Lung (tissue), 17 donors: ENCODE measurements at places on chromosomes 16 and 17. TPM values are rescaled to one million over a fixed set of nuclear protein-coding genes. Genes with fewer than 3 reads are reported as not detected.

GRCh38 chr16:50742576-50743200, 802 bp downstream of the CYLD start:
- peak; percentile 35 for DNase-seq
- no peaks in the 10 kb centered on the region for H3K36me3 ChIP-seq
- no peaks in the 10 kb centered on the region for H3K27me3 ChIP-seq

GRCh38 chr16:77763994-77764393, 24.4 kb upstream of the VAT1L start:
- peak overlapping the region; percentile 32 for H3K27ac ChIP-seq
- DNase-seq: peak; percentile 68
- peaks cover 7% of the 10 kb centered on the region for H3K4me1 ChIP-seq
- H3K4me3 ChIP-seq: no peak overlapping the region
- H3K36me3 ChIP-seq: no peaks in the 10 kb centered on the region
- H3K27me3 ChIP-seq: no peaks in the 10 kb centered on the region

DNA sequence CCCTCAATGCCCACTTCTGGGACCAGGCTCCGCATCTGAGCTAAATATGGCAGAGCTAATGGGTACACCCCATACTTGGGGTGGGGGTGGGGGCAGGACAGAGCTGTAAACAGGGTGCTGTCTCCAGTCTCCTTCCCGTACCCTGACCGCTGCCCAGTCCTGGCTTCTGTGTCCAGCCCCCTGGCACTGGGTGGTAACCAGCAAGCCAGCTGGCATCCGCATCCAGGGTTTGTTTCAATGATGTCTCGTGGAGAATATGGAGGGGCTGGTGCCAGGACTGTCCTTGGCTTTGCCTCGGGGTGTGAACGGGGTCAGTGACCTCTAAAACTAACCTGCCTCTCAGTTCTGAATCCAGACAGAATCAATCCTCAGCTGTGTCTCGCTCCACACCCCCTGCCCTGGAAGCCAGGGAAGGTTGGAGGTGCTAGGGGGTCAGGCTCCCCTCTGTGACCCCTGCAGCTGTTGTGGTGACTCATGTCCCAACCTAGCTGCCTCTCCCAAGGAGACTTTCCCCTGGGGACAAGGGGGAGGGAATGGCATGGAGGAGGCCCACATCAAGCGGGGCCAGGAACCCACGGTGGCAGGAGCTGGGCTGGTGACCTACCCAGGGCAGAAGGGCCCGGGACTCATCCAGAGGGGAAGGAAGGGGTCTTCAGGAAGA, 1.5 kb upstream of the PNMT start:
- H3K36me3 ChIP-seq: no peaks in the 10 kb centered on the region
- no peak overlapping the region for H3K4me3 ChIP-seq
- peaks cover 5% of the 10 kb centered on the region for H3K27me3 ChIP-seq
- peak overlapping the region; percentile 91 for H3K27ac ChIP-seq

- H3K27ac ChIP-seq: no peak overlapping the region
- no peak for DNase-seq
- no peak overlapping the region for H3K4me3 ChIP-seq
- H3K4me1 ChIP-seq: no peaks in the 10 kb centered on the region
- H3K36me3 ChIP-seq: no peaks in the 10 kb centered on the region
Observed at GRCh38 chr16:12449374-12449773, 354.3 kb downstream of the CPPED1 start.

DNA sequence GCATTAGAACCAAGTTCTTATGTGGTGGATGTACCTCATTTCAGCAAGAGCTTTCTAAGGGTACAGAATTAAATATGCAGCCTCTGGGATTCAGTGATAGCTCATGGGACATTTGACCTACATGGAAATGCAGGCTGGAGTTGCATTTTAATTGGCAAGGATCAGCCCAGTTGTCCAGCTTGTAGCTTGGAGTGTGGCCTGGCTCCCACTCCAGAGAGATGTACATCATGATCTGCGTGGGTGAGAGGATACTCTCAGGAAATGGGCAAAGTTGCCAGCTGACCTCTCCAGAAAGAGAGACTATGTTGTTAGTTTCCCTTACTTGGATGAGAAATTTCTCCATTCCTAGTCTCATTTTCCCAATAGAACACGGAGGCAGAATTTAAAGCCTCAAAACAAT, 555.3 kb downstream of the MAF start:
- no peaks in the 10 kb centered on the region for H3K27me3 ChIP-seq
- no peaks in the 10 kb centered on the region for H3K4me1 ChIP-seq
- H3K27ac ChIP-seq: no peak overlapping the region
- DNase-seq: no peak

DNA sequence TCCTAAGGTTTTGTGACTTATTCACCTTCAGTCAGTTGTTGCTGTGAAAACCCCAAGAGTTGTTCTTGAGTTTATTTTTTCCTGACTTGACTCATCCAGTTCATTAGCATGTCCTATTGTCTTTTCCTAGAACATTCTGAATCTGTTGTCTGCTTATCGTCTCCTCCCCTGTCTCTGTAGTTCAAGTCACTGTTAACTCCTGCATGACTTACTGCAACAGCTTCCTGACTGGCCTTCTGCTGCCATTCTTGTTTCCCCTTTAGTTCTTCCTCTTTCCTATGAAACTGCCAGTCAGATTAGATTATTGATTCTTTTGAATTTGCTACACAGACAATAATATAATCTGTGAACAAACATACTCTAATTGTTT, 161.5 kb downstream of the FTO start:
- no peak for DNase-seq
- H3K27me3 ChIP-seq: no peaks in the 10 kb centered on the region
- H3K27ac ChIP-seq: no peak overlapping the region
- no peaks in the 10 kb centered on the region for H3K4me1 ChIP-seq
- H3K4me3 ChIP-seq: no peak overlapping the region

- H3K27ac ChIP-seq: no peak overlapping the region
- peaks cover 16% of the 10 kb centered on the region for H3K36me3 ChIP-seq
Observed at GRCh38 chr16:84652566-84652965, 4.3 kb downstream of the KLHL36 start.

DNA sequence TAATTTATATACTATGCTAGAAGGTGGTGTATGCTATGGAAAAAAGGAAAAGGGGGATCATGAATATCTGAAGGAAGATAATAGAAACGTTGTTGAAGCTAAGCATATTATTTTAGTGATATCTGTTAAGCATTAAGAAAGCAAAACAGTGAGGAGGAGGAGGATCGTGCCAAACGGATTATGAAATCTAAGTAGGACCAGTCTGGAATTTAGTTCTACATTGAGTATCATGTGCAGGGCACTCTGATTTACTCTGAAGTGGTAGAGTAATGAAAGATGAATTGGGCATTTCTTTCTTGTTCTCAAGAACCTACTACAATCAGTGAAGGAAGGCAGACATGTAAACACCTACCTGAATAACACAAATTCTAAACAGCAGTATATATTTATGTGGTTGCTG, 195.3 kb downstream of the CYB561 start:
- no peaks in the 10 kb centered on the region for H3K36me3 ChIP-seq
- H3K27ac ChIP-seq: no peak overlapping the region
- H3K27me3 ChIP-seq: no peaks in the 10 kb centered on the region
- H3K4me3 ChIP-seq: no peak overlapping the region

DNA sequence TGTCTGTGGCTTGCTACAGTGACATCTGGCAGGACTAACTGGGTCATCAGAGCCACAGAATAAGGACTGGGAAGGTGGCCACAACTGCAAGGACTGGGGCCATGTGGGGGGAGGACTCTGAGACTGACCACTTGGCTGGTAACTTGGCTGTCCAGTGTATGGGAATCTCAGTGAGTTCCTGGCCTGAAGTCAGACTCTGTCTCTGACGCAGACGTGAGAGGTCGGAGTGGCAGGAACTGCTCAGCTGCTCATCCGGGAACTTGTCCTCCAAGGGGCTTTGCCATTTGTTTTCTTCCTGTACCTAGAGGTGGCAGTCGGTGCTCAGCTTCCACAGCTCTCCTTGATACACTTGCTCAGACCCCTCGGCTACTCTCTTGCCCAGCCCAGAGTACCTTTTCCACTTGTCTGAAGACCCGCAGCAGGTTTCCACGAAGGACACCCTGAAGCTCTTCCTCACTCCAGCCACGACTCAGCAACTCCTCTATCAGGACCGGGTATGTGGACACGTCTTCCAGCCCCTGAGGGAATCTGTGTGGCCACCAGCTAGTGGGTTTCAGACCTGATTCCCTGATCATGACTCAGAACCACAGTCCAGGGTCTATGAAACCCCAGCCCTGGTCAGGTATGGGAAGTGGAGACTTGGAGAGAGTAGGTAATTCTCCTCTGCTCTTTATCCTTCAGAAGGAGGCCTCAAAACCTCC, 7.3 kb upstream of the DPEP3 start:
- H3K27me3 ChIP-seq: no peaks in the 10 kb centered on the region
- H3K36me3 ChIP-seq: no peaks in the 10 kb centered on the region
- peak; percentile 41 for DNase-seq
- no peak overlapping the region for H3K27ac ChIP-seq
- no peaks in the 10 kb centered on the region for H3K4me1 ChIP-seq

The MT4 gene
- total RNA-seq: not detected

The TVP23A gene
- total RNA-seq: 6.1 TPM

The TEKT1 gene
- 18.5 TPM for total RNA-seq

The SLC4A1 gene
- 40.9 TPM for total RNA-seq
